ENCODE measurements at places on chromosomes 2 and 18.

DNA sequence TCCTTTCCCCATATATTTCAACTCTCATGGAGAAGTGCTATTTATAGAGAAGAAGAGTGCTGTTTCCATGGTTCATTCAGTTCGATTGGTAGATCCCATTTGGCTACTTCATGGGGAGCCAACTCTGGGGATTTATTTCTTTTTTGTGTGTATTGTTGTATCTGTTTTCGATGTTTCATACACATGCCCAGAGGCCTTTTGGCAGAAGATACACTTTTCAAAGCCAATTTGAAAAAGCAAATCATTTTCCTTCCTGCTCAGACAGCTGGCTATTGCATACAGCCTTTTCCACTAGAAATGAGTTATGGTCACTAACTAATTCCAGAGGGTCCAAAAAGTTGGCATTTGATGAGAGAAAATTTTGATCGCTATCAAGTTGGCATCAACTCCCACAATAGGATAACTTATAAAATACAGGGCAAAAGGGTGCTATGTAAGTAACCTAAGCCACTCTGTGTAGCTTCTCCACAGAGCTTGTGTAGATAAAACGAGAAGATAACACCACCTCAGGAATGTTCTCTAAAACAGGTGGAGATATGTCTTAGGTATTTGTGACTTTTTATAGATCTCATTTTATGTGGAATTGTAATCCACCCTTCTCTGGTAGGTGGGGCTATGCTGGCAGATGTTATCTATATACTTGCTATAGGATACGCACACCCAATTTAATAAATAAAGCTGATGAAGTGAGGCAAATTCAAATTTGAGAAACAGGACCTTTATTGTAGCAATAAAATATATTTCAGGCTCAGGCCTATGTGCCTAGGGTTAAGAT is 798.5 kb downstream of the SATB2 start:
- no peak for DNase-seq

GRCh38 chr18:63970809-63971205 is 926 bp downstream of the SERPINB8 start:
- no peak for DNase-seq

DNA sequence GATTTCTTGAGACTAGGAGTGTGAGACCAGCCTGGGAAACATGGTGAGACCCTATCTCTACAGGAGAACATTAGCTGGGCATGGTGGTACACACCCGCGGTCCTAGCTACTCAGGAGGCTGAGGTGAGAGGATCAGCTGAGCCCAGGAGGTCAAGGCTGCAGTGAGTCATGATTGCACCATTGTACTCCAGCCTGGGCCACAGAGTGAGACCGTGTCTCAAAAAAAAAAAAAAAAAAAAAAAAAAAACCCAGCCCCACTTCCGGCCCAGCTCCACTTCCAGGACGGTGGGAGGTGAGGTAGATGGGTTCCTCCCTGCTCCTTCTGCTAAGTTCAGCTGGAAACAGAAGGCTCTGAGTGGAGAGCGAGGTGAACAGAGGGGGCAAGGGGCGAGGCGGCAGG is 41.4 kb upstream of the NFATC1 start:
- DNase-seq, result no peak

DNA sequence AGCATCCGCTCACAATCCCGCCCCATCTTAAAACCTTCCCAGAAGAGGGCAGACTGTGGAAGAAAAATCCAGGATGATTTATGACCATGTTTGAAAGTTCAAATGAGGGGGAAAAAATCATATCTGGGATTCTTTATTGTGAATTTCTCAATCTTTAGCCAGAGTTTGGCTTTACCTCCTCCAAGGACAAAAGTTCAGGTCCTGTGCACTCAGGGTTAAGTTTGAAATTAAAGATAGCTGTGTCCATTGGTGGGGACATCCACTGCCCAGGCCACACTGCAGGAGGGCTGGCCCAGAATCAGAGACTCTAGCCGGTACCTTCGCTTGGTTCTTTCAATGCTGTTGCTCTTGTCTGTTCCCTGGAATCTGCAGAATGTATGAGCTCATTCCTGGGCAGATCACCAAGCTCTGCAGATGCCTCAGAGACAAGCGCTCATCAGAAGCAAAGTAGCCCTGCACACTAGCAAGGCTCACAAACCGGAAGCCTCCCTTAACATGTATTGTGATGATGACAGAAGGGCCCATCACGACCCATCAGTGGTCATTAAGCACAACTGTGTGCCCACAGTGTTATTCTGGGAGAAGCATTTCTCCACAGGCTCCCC is 375.3 kb upstream of the KLHL29 start:
- no peak for DNase-seq

DNA sequence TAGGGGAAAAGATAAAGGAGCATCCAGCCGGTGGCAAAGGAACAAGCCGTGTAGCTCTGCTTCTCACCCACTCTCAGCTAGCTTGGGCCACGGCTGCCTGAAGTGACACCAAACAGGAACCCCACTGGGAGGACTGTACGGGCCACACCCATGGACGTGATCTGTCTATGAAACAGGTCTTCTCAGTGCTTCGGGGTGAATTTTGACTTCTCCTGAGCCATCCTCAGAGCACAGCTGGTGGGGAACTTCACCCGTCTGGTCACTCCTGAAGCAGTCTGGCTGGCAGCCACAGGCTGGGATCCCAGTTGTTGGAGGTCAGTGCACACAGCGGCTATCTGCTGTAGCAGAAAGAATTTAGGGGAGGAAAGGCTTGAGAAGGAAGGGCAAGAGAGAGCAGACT is 223.8 kb downstream of the FAM210A start:
- DNase-seq, result no peak

- no peak for DNase-seq
Measured at GRCh38 chr18:60865801-60866200, 467.4 kb upstream of the CDH20 start.

- no peak for DNase-seq
Measured at GRCh38 chr18:3653851-3654441, 204.0 kb downstream of the TGIF1 start.

DNA sequence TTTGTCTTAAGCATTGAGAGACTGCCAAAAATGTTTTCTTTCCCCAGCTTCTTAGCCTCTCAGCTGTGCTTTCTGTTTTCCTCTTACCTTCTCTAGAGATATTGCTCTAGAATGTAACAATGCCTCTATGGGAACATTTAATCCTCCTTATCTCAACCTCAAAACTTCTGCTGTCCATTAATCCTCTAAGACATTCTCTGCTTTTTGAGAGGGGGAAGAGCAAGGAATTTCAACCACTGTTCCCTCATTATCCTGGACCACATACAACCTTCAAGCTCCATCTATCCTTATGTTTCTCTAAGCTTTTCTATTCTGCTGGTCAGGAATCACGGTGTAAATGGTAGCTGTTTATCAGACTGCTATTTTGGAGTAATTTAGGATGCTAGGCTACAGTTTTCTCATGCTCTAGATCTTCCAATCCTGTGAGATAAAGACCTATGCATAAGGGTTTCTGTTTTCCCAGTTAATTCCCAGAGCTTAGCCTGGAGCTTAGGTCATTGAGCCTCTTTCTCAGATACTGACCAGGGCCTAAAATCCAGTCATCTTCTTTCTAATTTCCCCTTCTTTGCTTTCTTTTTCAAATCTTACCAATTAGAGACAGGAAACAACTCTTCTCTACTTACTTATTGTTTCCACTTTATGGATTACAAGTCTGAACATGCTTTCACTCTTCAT is 282.0 kb downstream of the CALCRL start:
- no peak for DNase-seq

DNA sequence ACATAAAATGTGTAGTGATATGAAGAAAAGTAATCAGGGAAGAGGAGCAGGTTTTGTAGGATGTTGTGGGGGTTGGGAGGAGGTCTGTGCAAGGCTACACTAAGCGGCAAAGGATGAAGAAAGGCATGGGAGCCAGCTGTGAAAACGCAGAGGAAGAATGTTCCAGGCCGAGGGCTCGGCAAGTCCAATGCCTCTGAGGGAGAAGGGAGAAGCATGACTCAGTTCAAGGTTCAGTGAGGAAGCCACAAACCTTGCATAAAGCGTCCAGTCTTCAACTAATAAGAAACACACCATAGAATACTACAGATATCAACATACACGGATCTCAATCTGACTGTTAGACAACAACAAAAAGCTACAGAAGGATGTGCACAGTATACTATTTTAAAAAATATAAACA is 16.2 kb downstream of the EPB41L3 start:
- no peak for DNase-seq

DNA sequence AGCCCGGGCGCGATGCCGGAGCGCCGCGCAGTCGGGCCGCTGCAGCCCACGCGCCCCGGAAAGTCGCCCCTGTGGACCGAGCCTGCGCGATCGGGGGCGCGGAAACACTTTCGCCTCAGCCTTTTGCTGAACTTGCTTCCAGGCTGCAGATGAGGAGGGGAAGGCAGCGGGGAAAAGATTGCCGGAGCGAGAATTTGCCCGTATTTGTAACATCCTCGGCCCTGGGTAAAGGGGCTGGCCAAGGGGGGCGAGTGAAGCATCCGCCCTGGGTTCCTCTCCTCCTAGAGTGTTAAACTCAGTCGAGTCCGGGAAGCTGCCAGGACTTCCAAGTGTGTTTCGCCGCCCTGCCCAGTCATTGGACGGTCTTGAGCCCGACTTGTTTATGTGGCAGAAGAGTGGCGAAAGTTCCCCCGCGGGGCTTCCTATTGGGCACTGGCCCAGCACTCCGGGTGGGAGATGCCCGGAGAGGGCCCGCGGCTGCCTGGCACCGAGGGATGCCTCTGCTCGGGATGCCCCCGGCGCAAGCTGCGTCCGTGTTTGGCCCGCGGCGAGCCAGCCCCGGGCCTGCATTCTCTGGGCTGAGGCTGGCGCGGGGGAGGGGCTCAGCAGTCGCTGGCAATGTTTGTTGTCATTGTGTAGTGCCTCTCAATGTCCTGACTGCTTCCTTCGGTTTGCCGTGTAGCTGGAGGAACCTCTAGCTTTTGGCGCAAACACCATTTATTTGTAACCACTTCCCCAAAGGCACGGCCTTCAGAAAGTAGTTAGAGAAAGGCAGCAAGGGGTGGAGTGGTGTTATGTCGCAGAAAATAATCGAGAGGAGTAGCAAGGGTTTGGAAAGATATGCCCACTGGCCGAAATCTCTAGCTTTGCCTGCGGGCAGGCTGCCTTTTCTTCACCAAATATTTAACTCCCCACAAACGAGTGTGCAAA is 1.1 kb downstream of the CYBRD1 start:
- DNase-seq, result no peak

DNA sequence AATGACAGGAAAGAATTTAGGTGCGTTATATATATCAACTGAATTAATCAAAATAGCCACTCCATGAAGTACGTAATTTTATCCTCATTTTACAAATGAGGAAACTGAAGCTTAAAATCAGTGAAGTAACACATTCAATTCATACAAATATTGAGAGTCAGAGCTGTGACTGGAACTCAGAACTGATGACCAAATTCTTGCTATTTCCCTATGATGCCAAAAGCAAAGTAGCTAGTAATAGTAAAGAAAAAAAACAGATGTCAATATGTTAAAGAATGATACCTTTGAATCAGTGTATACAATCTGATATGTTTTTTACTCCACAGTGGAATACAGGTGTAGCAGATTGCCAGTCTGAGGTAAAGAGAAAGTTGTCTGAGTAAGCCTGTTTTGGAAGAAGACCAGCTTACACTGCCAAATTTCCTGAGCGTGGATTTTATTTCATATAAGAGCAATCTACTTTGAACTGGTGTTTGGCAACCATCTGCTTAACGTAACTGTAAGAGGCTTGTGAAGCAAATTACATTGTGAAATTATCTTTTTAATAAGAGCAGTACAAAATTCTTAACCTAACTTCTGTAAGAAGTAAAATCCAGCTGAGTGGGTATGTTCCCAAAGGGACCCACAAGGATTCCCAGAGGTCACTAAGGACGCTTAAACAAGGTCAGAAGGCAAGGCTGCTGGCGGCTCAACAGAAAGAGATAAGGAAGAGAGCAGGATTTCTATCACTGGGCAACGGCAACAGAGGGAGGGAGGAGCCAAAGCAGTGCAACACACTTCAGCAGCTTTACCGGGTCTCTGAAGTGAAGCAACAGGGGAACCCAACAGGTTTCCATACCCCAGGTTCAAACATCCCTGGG is 85.6 kb downstream of the IKZF2 start:
- DNase-seq, result no peak
